Activated CD4-positive, alpha-beta T cell treated with anti-CD3 and anti-CD28 coated beads, Interleukin-2, amount 10 ng/mL, durations not matched to agents 7 days and 5 days (primary cell): ENCODE measurements at places on chromosomes 12 and 14. TPM values are rescaled to one million over a fixed set of nuclear protein-coding genes. Genes with fewer than 3 reads are reported as not detected.

GRCh38 chr12:101230547-101230946 lies 20.5 kb upstream of the SLC5A8 start:
- DNase-seq = no peak

The SERPINA10 gene
- not detected for total RNA-seq

DNA sequence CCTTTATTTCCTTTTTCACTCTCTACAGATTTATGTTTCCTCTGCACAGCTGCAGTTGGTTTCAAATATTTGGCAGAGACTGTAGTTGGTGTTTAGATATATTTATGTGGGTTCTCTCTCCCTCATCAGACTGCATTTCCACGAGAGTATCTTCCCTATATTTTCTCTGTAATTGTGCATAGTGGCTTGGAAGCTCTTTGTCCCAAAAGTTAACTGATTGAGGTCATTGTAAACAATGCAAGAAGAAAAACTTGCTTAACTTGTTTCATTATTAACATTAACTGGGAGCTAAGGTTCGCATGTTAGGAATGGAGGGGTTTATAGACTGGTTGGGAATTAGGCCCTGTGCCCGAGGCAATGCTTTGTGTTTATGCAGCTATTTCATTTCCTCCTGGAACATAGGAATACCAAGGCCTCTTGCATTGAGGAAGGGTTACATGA lies 216.9 kb upstream of the HMGA2 start:
- DNase-seq = no peak

- DNase-seq = no peak
These were observed 89.8 kb downstream of the SLC15A5 start for GRCh38 chr12:16187660-16188059.

GRCh38 chr14:44392984-44393383 lies 114.1 kb downstream of the FSCB start:
- DNase-seq = no peak

The GCH1 gene
- total RNA-seq = 55.1 TPM

DNA sequence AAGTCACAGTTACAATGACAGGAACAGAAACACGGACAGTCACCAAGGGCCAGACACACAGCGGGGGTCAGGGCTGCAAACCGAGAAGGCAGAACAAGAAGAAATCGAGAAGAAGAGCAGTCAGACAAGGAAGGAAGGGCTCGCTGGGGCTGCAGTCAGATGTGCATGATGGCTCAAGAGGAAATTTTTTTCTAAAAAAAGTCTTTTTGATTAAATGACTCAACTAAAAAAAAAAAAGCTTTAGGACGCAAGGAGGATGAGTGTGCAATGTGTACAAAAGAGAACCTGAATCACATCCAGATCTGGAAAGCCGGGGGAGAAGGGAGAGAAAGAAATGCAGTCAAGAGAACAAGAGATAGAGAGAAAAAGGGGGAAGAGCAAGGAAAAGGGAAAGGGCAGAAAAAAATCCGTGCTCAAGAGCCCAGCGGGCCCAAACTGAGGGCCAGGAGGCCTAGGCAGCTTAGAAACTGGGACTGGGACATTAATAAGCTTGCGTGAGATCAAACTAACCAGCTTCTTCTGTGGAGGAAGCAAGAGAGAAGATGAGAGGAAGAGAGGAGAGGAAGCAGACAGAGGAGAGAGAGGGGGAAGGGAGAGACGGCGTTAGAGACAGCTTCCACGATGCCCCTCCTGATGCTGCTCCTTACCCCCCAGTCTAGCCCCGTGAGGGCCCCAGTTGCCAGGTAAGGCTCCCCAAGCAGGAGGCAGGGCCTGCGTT lies 6.7 kb downstream of the IFFO1 start:
- no peak for DNase-seq

- no peak for DNase-seq
These were observed 143.2 kb upstream of the EEA1 start for GRCh38 chr12:93072340-93072739.

The SLC6A15 gene
- total RNA-seq = not detected
